ENCODE measurements at places on chromosomes 6 and 20. TPM values are rescaled to one million over a fixed set of nuclear protein-coding genes. Genes with fewer than 3 reads are reported as not detected.
A peak's percentile ranks its signal among the peaks of the same experiment; 100 is the strongest.

DNA sequence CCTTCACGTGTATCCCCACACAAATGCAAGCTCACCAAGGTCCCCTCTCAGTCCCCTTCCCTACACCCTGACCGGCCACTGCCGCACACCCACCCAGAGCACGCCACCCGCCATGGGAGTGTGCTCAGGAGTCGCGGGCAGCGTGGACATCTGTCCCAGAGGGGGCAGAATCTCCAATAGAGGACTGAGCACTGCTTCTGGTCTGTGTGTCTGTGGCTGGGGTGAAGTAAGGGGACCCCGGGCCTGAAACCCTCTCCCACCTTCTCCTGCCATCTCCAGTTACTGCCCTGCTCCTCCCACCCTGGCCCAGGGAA lies 8.3 kb downstream of the MYL9 start:
- no peak for DNase-seq

DNA sequence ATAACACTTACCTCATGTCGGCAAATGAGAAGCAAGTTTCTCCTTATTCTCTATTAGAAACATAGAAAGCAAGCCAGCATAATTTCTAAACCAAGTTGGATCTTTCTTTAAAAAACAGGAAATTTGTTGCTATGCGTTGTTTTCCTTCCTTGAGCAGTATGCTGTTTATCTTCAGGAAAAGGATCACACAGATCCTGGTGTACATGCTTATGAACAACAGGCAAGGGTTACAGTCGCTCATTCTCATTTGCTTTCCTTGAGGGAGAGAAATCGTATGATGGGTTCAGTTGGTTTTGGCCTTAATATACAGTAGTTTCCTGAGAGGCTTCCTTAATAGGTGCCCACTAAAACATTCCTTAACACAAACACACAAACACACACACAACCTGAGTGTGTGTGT lies 118.8 kb downstream of the FYN start:
- no peak for DNase-seq

- DNase-seq = no peak
Observed at GRCh38 chr6:132820629-132821381, 6.4 kb downstream of the RPS12 start.

GRCh38 chr20:53943522-53944291 lies 126.7 kb downstream of the BCAS1 start:
- DNase-seq = no peak

DNA sequence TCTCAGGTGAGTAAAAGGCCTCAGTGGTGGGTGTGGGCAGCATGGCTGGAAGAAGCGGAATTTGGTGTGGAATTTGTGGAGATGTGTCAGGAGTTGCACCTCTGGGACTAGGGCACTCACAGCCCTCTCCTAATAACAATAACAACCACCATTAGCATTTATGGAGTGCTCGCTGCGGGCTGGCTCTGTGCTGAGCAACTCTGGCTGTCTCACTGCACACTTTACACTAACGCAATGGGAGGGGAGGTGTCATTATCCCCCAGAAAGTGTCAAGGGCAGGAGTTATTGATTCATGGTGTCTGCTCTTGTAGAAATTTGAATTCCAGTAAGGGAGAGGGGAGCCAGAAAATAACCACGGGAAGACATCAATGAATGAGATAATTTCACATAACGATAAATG lies 22.7 kb upstream of the SCRT2 start:
- no peak for DNase-seq

DNA sequence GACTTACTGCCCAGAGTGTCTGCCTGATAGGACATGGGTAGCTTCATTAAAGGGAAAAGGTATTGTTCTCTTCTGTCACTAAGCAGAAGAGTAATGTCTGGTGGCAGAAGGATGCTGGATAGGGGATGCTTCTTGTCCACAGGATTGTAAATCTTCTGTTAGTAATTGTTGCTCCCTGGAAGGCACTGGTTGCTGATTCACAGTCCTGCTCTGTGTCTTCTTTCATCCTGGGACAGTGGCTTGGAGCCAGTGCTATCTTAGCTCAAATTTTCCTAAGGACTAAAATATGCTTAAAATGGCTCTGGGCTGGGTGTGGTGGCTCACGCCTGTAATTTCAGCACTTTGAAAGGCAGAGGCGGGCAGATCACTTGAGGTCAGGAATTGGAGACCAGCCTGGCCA lies 48.0 kb downstream of the SYTL3 start:
- DNase-seq = no peak

DNA sequence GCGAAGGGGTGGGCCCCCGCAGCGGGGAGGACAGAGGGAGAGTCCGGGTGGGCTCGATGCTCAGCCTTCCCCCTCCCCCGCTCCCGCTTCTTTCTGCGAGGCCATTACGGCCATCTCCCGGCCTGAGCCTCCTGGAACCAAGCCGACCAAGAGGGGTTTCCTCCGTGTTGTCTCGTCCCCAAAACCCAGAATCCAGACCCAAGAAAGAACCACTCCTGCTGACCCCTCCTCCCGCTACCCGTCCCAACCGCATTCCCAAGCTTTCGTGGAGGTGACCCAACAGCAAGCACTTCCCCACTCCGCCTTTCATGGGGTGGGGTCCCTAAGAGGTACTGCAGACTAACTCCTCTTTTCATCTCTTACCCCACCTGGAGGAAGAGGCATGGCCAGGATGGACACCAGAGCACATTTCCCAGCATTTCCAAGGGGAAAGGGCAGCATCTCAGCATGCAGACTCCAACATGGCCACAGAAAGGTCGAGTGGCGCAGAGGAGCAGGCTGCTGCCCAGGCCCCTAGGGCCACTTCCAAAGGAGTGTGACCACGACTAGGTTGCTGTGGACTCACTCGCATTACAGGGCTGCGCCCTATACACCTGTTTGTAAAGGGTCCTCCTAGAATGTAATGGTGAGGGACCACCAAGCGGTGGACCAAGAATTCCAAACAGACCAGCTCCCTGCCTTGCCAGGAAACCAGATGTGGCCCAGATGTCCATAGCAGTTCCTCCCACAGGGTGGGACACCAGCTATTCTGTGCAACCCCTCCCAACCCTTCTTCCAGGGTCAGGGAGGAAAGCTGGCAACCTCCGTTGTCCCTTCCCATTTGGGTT lies 53.4 kb downstream of the MRPL14 start:
- DNase-seq = peak; percentile 65

GRCh38 chr6:108782179-108783041 lies 65.8 kb upstream of the ARMC2 start:
- peak; percentile 35 for DNase-seq

DNA sequence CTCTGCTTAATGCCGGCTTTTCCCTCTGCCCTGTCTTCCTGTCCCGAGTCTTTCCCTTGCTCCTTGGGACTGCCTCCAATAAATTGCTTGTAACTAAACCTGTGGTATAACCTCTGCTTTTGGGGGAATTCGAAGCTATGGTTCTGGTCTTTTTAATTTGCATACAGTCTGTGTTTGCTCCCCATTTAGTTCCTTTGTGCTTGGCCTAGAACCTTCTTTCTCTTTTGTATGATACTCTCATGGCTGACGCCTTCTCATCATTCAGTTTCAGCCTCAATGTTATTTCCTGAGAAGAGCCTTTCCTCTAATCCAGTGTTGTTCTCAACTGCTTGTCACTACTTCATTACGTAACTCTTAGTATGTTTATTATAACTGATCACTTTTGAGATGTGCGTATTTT lies 248.0 kb downstream of the PHF3 start:
- DNase-seq = no peak

- DNase-seq = no peak
Observed at GRCh38 chr20:34538671-34539123, 19.8 kb upstream of the MAP1LC3A start.

DNA sequence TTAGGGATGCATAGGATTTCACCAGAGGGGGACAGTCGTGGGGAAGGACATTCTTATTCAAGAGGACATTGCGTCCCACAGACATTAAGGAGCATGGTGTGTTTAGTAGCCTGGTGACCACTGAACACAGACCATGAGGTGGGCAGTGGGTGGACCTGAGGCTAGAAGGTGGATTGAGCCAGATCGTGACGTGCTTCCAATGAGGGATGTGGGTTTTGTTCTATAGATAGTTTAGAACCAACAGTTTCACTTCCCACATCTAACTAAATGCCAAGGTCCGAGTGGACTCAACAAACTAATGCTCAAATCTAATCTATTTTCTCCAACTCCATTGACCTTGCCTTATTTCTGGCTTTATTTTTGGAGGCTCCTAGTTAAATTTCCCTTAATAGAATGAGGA lies 58.5 kb downstream of the OGFRL1 start:
- no peak for DNase-seq

DNA sequence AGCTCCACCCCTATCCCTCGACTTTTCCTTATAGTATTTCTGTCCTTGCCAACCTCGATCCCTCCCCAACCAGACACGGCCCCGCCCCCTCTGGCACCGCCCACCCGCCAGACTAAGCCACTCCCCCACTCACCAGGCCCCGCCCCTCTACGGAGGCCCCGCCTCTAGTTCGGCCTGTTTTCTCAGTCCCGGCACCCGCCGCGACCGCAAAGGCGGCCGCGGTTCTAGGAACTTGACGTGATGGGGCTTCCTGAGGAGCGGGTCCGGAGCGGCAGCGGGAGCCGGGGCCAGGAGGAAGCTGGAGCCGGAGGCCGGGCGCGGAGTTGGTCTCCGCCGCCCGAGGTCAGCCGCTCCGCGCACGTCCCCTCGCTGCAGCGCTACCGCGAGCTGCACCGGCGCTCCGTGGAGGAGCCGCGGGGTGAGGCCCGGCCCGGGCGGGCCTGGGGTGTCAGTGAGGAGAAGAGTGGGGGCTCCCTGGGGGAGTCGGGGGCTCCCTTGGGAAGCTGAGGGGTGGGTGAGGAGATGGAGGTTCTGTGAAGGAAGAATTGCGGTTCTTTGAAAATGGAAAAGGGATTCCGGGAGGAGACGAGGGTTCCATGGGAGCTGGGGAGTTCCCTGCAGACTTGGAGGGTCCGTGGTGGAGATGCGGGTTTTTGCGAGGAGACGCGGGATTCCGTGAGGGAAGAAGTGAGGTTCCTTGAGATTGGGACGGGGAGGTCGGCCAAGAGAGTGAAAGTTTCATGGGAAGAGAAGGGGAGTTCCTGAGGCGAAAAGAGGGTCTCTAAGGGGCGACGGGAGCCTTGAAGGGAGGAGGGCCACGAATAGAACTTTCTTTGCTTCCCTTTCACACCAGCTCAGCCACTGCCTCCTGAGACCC lies at the start of gene ACSS2:
ACSS2 (plus strand) TSS at position 207 of the 877 bp plus-strand sequence; CDS start at position 241, 34 bp downstream.
- no peak for DNase-seq

GRCh38 chr6:142355520-142356174 lies 53.8 kb downstream of the ADGRG6 start:
- no peak for DNase-seq

- DNase-seq = peak; percentile 13
Observed at GRCh38 chr20:46117704-46118467, at the start of gene CD40. Gene CD40, plus strand, starts transcription at chr20:46118314. Its CDS starts 30 bp downstream, at chr20:46118344.

GRCh38 chr20:14453259-14453658 lies 115.8 kb upstream of the FLRT3 start:
- no peak for DNase-seq

- no peak for DNase-seq
Observed at GRCh38 chr6:99013145-99013544, 65.4 kb upstream of the FBXL4 start.

DNA sequence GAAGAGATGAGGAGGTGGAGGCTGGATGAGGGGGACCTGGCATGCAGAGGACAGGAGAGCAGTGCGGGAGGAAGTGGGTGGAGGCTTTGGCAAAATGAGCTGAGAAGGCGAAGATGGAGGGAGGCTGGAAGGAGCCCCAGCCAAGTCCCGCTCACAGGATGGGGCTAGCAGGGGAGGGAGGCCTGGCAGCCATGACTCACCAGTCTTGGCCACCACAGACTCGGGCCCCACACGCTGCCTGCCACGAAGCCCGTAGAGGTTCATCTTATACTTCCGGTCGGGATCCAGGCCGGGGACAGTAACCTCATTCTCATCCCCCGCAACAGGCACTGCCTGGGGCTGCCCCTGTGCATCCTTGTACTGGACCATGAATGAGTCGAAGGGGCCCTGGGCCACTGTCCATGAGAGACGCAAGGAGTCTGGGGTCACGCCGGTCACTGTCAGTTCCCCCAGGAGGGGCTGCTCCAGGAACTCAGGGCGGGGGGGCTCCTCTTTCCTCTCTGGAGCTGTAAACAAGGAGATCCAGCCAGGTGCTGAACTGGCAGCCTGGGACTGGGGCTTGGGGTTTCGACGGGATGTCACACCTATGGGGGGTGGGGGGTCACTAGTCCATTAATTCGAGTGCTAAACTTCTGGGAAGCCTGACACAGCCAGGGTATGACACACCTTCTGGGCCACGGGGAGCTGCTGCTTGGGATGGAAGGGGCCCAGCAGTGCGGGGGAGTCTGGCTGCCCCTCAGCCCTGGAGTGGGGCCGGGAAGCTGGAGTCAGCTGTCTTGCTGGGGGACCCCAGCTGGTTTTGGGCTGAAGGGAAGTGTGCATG lies 27.8 kb downstream of the TNXB start:
- no peak for DNase-seq

DNA sequence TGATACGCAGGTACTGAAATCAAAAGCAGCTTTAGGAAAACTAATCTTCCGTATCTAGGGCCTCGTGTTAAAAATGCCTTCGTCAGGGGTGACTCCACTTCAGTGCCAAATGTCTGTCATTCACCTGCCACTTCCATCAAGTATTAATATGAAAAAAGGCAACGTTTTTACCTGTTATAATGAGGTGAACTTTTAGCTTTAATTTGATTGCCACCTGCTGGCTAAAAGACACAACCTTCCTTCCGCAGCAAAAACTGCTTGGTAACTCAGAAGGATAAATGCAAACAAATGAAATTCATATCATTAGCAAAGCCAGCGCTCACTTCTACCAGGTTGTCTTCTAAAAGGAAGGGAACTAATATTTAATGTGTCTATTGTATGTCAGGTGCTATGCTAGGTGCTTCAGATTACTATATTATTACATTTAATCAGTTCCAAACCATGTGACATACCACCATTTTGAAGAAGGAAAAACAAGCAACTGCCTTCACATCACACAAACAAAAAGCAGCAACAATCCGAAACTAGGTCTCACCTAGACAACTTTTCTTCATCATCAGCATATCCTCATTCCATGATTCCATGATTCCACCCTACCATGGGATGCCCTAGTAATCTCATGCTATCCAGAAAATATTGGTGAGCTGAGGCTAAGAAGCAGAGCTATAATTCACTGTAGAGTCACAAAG lies 20.6 kb upstream of the ARHGAP18 start:
- DNase-seq = no peak

GRCh38 chr6:170405311-170405975 lies 98.9 kb downstream of the FAM120B start:
- no peak for DNase-seq

GRCh38 chr6:132952031-132952867 lies 137.9 kb downstream of the RPS12 start:
- DNase-seq = no peak

RFX6 gene
- not detected for polyA plus RNA-seq

SLC35B3 gene
- 15.7 TPM for polyA plus RNA-seq

ACSS1 gene
- 16.5 TPM for polyA plus RNA-seq

OR2H1 gene
- polyA plus RNA-seq = not detected

RNF144B gene
- 10.6 TPM for polyA plus RNA-seq

TUBB2B gene
- polyA plus RNA-seq = 60.2 TPM

NELFE gene
- 63.3 TPM for polyA plus RNA-seq

TMC2 gene
- 0.10 TPM for polyA plus RNA-seq
